ENCODE measurements at places on chromosomes 12 and 14.

DNA sequence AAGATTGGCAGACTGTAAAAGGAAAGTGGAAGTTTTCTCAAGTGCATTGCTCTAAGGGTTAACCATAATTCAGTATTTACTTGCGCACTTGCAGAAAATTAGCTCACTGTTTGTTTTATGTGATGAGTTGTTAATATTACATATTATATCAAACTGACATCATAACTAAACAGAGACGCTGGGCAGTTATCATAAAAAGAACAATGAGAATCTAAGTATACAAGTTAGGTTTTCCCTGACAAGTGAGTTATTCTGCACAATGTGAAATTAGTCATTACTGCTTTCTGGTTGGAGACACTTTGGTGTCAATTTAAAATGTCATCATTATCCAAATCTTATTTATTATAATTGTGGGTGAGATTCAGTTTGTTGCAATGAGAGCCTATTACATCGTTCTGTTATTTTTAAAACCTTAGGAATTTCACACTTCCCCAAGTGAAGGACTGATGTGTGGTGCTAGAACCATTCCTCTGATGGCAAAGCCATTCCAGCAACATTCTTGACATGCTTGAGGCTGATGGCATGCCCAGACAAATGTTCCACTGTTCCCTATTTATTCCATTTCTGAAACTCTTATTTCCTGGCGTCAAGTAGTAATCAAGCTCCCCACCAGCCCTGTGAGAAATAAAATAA lies 90.1 kb upstream of the FLRT2 start:
- DNase-seq = no peak

GRCh38 chr14:68041876-68042354 lies 222.3 kb downstream of the RAD51B start:
- no peak for DNase-seq

DNA sequence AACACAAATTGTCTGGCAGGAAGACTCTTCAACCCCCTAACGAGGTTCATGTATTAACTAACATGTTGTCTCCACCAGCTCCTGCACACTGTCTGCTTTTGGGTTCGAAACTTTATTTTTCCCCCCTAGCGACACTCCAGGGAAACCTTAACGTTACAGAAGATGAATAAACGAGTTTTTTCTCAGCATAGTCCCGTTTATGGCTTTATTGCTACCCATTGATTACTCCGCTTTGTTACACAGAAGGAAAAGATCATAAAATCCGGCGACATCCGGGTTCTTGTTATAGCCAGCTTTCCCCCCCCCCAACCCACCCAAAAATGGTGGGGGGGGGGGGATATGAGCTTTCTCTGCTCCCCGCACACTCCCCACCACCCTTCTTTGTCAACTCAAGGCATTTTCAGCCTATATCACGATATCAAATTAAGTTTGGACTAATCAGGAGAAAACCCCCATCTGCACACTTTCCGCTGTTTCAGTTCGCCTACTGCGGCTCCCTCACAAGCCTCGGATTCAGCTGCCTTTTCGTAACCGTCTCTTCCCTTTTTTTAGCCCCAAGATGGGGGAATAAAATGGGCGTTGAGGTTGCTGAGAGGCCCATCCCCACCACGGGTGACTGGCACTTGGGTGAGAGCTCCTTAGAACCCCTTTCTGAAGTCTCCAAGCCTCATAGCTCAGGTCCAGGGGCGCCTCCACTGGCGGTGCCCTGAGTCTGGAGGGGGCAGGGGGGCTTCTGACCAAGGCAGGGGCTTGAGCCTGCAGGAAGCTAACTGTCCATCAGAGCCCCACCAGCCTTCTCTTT lies 1.4 kb upstream of the HOXC6 start:
- DNase-seq = no peak

- no peak for DNase-seq
These were observed 56.4 kb upstream of the USP44 start for GRCh38 chr12:95607642-95608041.

GRCh38 chr14:105105158-105105557 lies 39.9 kb upstream of the GPR132 start:
- DNase-seq = no peak

DNA sequence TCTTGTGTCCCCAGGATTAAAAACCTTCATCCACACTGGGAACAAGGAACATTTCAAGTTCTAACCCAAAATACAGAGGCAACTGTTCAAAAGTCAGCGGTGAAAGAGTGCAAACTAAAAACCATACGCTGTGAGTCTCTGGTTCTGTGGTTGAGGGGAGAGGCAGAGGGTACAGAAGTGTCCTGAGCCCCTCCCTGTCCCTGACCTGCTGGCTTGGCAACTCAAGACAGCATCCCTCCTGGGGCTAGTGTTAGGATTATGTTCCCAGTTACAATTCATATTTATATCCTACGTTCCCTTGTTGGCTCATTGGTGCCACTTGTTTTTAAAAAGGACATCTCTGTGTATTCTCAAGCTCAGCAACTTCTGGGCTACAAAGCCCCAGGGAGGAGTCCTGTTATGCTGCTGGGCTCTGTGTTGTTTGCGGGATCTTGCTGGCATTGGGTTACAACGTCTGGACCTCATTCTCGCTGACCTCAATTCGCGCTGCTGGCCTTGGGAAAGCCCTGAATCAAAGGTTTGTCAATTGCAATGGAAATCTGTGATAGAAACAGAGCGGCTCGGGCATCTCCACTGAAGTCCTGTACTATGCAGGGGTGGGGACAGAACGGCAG lies 420.8 kb downstream of the FUT8 start:
- no peak for DNase-seq

DNA sequence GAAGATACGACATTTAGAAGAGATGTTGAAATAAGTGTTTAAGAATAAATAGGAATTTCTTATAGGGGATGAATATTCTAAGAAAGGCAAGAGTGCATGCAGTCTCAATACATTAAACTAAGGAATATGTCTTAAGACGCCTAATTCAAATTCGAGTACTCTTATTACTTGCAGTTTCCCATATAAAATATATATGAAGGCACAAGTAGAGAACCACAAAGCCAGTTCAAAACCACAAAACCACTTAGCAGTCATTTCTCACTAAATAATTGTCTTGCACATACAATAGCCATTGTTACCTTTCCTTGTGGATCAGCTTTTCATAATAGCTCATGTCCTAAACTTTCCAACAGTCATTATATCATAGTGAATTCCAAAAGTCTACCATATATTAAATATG lies 91.0 kb upstream of the MON2 start:
- no peak for DNase-seq

GRCh38 chr14:30132196-30132595 lies 204.5 kb upstream of the PRKD1 start:
- DNase-seq = no peak

GRCh38 chr12:6667559-6668210 lies 4.8 kb upstream of the ING4 start:
- DNase-seq = no peak

DNA sequence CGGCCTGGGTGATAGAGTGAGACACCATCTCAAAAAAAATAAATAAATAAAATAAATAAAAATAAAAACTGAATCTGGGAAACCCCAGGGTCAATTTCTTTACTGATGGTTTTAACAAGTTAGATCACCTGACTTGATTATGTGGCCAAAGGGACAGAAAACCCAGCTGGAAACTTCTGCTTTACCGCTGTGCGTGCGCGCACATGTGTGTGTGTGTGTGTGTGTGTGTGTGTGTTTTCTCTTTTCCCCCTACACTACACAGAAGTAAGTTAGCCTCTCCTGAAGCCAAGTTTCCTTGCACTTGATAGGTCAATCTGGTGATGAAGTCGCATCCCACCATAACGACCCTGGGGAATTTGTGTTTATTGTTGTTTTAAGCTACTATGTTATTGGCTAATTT lies 105.3 kb upstream of the AMN1 start:
- DNase-seq = no peak

- no peak for DNase-seq
These were observed 310.2 kb downstream of the MDGA2 start for GRCh38 chr14:47365233-47365632.

DNA sequence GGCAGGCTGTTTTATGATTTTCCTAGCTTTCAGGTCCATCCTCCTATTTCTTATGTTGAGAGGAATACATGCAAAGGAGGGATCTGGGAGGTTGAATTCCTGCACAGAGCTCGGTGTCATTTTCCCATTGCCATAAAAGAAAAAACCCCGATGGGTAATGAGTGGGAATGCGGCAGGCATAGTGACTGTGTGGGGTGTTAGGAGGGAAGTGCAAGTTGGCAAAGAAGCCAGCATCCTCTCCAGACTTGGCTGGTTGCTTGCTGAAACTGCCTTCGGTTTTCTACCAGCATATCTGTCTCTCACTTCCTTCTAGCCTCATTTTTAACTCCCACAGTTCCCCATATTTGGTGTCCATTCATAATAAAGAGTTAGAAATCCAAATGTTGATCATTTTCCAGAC lies 1046.1 kb downstream of the SLC6A15 start:
- DNase-seq = no peak

GRCh38 chr12:106885026-106885425 lies 70.7 kb upstream of the TMEM263 start:
- no peak for DNase-seq

DNA sequence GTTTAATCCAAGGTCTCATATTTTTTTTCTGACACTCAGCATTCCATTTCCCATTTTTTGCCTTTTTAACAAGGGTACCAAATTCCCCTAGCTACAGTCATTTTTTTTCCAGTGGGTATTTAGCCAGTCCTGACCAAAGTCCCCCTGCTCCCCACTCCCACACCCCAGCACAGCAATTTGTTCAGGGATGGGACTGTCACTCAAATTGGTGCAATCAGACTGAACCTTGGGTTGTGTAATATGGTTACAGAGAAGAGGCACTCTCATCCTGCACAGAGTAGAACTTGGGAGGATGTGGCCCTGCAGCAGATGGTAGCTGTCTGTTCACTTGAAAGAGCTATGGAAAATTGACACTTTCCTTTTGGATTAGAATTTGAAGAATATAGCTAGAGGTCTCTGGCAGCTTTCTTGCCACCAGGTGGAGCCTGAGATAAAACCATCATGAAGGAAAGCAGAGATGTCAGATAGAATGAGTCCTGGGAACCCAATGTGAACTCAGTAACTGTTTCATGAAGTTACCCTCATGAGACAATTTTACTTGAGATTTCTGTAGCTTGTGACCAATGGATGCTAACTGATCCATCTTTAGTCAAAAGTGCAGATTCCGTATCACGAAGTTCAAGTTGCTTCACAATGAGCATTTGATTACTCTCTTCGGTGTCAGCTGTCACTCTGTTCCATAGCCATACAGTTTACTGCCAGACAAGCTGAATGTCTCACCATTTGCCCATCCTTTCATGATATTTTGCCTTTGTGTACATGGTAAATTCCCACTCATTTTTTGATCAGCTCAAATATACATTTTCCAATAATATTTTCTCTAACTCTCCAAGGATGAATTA lies 394.0 kb upstream of the SYT1 start:
- no peak for DNase-seq

GRCh38 chr14:97273540-97273939 lies 476.4 kb downstream of the VRK1 start:
- no peak for DNase-seq
